NCI-H1436 treated with DMSO at 0.1 percent for 48 hours (cell line): ENCODE measurements at places on chromosomes 3 and 15.

GRCh38 chr3:176155012-176155411 is 1042.3 kb downstream of the TBL1XR1 start:
- DNase-seq = no peak

DNA sequence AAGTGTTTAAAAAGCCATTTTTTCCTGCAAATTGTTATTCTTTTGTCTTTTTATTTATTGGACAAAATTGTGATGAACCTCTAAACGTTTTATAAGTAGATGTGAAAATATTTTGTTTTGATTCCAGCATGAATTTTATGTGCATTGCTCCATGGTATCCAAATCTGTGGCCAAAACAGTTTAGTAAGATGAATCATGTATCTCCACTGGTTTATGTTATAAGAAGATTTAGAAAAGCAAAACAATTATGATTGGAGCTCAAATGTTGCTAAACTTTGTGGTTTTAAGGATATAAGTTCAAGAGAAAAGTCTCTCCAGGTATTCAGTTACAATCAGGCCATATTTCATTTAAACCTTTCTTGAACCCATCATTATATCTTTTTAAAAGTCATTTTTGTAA is 80.9 kb downstream of the NECTIN3 start:
- DNase-seq = no peak

DNA sequence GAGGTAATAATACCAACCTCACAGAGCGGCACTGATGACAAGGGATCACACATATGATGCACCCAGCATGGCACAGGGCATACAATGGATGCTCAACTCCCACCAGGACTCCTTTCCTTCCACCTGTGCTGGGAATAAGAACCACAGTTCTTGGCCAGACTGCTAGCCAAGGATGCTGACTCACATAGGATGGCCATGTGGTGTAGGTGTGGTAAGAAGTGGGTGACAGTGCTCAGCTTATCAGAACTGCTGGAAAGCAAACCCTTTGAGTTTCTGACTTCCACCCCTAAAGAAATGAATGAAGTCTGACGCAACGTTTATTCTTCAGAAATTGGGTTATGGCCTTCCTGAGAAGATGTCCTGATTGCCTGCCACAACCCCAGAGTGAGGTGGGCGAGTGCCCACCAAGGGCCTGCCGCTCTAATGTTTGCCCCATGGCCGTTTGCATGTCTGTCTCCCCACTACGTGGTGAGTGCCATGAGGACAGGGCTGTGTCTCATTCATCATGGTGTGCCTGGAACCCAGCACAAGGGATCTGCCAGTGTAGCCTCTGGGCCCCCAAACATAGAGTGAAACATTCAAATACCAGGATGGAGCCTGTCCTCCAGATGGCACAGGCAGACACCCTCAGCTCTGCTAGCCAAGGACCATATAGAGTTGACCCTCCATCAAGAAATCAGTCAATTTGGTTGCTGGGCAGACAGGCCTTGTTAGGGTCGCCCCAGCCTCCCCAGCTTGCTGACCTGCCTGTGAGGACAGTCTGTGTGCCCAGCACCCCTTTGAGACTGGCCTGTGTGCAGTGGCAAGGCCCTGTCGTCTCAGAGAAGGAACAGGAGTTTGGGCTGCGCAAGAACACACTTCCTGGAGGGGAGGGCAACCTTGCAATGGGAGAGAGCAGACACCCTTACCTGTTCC is 57.6 kb upstream of the SLCO2A1 start:
- no peak for DNase-seq

- no peak for DNase-seq
These were observed 69.3 kb downstream of the TNFAIP8L3 start for GRCh38 chr15:51025454-51025846.

- no peak for DNase-seq
These were observed 175.6 kb downstream of the IL5RA start for GRCh38 chr3:2934541-2934940.

DNA sequence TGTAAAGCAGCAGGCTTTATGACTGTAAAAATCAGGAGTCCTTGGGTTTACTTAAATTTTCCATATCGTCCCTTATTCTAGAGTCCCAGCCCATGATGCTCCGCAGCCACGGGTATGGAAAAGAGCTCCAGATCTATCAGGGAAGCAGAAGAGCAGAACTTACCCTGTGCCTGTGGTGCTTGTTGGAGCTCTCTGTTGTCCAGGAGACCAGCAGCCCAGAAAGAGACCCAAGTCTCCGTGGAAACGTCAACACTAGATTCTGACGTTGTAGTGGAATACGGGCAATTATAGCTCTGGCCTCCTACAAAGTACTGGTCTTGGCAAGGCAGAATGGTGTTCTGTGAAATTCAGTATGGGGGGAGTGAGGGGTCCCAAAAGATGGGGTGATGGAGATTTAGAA is 2.0 kb downstream of the GMNC start:
- DNase-seq = no peak

GRCh38 chr15:71218272-71218805 is 103.1 kb downstream of the THSD4 start:
- DNase-seq = no peak

GRCh38 chr3:132286035-132286434 is 31.2 kb upstream of the ACP3 start:
- DNase-seq = no peak

- no peak for DNase-seq
These were observed 690.2 kb upstream of the DPPA4 start for GRCh38 chr3:110027446-110028080.

GRCh38 chr3:138947495-138948121 is 591 bp downstream of the FOXL2NB start:
- no peak for DNase-seq

- DNase-seq = no peak
These were observed 584 bp downstream of the RPS17 start for GRCh38 chr15:82539691-82540054.

DNA sequence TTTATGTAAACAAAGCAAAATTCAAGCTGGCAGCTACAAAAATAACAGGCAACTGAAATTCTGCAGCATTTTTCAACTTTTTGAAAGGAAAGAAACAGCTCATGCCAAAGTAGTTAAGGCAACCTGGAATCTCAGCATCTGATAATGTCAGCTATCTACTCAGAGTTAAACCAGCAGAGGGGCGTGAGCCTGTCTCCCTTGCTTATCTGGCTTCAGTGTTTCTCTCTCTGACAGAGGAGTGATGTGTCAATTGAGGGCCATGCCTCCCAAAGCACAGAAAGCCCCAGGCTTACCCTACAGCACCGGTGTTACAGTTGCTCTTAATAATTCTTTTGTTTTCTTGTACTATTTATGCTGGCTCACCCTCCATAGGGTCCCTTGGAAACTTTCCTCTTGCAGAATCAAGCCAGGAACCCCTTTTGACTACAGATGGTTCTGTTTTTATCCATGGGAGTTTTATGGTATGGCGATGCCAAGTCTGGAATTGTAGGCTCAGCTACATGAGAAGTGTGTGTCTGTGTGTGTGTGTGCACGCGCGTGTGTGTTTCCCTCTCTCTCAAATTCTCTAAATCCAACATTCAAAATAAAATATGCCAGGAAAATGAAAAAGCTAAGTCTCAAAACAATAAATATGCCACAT is 7.3 kb downstream of the TMEM212 start:
- no peak for DNase-seq

DNA sequence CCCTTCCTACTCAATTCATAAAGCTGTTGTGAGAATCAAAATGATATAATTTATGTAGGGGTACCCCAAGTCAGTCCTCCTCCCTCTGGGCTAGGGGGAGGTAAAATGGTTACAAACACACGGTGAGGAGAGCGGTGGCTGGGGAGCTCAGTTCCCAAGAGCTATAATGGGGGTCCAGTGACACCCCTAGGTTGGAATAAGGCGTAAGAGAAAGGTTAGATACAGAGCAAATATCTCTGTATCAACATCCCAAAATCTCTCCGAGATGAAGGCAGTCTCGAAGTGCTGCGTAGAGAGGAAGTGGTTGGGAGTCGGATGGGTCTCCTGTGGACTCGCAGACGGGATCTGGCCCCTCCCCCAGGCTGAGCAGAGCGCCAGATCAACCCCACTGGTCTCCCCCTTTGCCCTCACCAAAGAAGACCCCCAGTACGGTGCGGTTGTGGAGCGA is 1.8 kb downstream of the DUOX2 start:
- DNase-seq = no peak

DNA sequence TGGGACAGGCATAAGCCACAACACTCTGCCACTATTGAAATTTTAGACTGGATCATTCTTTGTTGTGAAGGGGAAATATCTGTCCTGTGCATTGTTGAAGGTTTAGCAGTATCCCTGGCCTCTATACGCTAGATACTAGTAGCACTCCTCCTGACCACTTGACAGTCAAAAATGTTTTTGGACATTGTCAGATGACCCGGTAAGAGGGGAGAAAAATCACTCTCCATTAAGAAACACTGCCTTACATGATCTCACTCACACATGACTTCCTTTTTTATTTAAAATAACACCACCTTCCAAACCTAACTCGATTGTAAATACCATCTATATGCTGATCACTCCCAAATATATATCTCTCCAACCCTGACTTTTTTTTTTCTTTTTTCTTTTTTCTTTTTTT is 15.3 kb upstream of the HLTF start:
- no peak for DNase-seq

- no peak for DNase-seq
These were observed 334.9 kb upstream of the NR2F2 start for GRCh38 chr15:95995375-95996168.

DNA sequence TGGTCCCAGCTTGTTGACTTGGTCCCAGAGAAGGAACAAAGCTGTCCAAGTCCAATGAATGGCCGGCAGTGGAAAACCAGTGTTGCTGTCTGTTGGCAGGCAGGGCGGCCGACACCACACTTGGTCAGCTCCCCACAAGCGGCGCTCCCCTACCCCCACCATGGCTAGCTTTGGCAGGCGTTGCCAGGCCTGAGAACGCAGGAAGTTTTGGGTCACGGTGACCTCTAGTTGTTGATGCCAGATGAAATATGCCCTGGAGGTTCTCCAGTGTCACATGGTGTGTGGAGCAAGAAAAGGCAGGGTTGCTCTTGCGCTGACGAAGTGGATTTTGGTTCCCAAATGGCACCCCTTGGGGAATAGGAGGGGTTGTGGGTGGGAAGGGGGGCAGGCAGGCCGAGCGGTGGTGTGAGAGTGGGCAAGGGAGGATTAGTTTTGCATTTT is 72.7 kb upstream of the TPRG1 start:
- DNase-seq = no peak

DNA sequence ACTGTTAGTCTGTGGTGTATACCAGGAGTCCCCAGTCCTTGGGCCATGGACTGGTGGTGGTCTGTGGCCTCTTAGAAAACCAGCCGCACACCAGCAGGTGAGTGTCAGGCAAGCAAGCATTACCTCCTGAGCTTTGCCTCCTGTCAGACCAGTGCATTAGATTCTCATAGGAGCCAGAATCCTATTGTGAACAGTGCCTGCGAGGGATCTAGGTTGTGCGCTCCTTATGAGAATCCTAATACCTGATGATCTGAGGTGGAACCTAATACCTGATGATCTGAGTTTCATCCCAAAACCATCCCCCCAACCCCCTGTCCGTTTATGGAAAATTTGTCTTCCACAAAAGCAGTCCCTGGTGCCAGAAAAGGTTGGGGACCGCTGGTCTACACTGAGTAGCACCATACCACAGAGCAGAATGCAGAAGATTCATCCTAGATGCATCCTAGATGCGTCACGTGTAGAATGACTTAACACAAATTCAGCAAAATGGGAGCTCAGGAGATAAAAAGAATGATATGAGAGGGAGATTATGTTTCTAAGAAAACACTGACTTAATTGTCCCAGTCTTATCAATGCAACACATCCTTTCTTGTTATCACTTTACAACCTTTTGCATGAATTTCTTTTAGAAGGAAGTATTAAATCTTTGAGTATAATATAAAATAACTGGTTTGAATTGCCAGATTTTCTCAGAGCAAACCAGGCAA is 28.5 kb downstream of the SELENOT start:
- DNase-seq = no peak

DNA sequence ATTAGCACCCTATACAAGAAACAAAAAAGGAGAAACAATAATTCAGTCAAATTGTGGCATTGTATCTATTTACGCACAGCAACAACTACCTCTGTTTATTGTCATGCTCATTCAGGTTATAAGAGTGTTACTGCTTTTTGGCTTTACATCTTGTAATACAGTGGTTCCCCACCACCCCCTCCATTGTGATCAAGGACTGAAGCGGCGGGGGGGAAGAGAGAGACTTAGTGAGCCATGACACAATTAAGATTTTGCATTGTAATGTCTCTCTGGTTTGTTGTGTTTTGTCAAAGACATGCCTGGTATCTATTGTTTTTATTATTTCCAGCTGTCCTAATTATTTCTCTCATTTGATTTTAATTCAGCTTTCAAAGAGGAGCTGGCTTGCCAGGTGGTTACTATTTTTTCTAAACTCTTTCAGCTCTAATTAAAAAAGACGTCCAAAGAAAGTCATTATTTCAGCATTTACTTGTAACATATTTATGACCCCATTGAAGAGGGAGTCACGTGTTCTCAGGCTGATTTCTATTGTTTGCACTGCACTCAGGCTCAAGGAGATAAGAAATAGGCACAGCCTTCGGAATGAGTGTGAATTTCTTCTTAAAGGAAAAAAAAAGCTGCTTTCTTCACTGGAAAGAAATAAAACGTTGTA is 234.4 kb upstream of the TBL1XR1 start:
- DNase-seq = peak; percentile 76

DNA sequence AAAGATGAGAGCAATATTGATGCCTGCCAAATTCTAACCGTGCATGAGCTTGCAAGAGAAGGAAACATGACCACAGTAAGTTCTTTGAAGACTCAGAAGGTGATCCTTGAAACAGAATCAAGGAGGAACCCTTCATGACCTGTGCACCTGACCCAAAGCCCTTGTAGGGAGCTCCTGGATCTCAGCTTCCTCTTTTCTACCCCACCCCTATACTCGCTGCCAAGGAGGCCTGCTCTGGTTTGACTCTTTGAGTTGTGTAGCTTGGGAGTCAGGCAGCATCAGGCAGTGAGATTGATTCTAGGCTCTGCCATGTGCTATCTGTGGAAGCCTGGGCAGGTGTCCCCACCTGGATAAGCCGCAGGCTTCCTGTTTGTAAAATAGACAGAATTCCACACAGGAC is 10.6 kb downstream of the TTC21A start:
- no peak for DNase-seq

DNA sequence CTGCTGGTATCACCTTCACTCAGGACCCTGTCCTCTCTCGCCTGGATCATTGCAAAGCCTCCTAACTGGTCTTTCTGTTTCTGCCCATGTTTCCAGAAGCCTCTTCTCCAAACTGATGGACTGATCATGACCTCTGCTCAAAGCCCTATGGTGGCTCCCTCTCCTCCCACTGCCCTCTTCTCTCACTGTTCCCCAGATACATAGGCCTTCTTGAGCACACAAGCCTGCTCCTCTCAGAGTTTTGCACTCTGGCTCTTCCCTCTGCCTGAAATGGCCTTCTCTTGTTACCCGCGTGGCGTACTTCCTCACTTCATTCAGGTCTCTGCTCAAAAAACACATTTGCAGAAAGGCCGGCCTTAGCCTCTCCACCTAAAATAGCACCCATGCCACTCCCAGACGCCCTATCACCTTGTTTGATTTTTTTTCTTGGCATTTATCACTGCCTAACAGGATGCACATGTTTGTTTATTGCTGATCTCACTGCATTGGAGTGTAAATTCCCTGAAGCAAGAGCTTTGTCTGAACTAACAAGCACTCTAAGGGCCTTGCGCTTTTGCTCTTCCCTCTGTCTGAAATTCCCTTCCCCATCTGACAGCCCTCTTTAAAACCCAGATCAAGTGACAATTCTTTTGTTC is 1.4 kb upstream of the ETFA start:
- DNase-seq = no peak
